ENCODE measurements at places on chromosomes 11 and 22.
A peak's percentile ranks its signal among the peaks of the same experiment; 100 is the strongest.

- DNase-seq: peak; percentile 35
Observed at GRCh38 chr11:96341211-96342013, 1.6 kb downstream of the MAML2 start.

DNA sequence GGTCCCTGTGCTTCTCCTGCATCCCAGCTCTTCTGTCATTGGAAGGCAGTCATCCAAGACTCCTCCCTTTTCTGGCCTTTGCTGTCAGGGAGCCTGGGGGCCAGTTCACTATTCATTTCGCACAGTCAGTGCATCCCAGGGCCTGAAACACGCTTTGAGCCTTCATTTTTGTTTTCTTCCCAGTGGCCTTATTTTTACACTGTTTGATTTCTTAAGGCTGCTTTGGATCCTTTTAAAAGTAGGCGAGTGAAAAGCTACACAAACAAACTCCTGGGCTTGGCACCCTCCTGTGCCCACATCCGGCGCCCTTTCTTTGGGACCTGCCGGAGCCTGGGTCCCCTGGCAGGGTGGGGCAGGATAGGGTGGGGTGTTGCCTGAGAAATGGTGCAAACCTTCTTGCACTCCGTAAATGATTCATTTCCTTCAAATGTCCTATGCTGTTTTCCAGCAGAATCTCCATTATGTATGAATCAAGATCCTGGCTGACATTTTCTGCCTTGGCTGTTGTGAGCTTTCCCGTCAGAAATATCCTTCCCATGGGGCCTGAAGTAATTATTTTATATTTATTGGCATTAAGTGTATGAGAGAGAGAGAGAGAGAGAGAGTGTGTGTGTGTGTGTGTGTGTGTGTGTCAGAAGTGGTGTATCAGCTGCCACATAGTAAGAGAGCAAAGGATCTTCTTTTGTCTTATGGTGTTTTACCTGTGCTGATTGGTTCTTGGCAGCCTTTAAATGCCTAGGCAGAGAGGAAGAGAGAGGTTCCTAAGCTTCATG is 45.6 kb downstream of the BCR start:
- DNase-seq: no peak

GRCh38 chr11:8384199-8384821 is 120.6 kb upstream of the LMO1 start:
- no peak for DNase-seq

DNA sequence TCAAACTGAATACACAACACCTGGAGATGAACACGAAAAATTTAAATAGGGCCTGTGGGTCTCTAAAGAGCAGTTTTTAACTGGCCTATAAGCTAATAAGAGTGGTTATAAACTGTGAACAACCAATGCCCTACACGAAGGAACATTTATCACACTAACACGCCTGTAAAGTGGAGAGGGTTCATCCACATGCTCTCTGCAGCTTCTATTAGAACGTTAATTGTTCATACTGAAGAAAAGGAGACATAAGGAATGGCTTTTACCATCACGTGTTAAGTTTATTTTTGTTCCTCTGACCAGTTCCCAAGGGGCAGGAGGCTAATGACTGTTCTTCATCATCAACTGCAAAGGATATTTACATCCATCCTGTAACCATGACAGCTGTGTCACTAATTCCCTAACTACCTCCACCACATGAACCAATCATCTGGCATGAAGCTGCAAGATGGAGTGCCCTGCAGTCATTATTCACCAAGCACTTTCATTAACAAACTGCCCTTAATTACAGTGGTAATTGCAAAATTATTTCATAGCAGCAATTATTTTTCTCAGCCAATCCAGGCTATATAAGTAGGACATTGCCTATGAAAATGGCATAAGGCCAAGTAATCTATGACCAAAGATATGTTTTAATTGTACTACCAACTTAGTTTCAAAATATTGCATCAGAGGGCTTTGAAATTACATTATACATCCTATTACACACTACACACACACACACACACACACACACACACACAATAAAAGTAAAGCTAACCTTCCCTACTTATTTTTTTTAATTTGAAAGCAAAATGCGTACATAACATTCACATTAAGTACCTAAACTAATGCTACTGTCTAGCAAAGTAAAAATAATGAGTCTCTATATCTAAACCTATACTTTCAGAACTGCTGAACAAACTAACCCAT is 186.7 kb downstream of the CADM1 start:
- peak; percentile 73 for DNase-seq

DNA sequence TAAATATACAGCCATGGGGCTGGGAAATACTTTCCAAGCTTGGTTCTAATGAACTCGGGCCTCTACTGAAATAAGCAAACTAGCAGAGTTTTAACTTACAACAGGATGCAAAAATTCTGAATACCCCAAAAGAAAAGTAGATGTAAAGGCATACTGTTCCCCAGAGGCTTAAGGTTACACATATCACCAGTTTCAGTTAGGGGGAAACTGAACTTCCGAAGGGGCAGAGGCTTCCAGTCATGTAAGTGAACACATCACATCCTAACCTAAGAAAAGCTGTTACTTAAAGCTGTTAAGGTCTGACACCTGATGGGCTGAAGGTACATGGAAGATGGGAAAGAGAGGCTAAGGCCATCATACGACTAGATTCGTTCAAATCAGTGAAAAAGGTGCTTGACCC is 2.3 kb downstream of the GAB2 start:
- no peak for DNase-seq

- DNase-seq: no peak
Observed at GRCh38 chr11:32435942-32436750, 807 bp upstream of the WT1 start.

- DNase-seq: no peak
Observed at GRCh38 chr22:48483764-48484528, 1343.7 kb downstream of the BRD1 start.

- DNase-seq: no peak
Observed at GRCh38 chr22:37630839-37631435, 8.5 kb upstream of the SH3BP1 start.

GRCh38 chr11:44397586-44398178 is 87.7 kb upstream of the ALX4 start:
- no peak for DNase-seq

DNA sequence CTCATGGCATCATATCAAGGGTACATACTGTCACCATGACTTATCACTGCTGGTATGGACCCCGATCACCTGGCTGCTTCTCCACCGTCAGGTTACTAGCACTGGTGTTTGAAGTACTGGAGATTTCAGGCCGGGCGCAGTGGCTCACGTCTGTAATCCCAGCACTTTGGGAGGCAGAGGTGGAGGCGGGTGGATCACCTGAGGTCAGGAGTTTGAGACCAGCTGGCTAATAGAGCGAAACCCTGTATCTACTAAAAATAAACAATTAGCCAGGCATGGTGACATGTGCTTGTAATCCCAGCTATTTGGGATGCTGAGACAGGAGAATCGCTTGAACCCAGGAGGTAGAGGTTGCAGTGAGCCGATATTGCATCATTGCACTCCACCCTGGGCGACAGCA is 82.4 kb upstream of the ANO1 start:
- DNase-seq: no peak

- DNase-seq: no peak
Observed at GRCh38 chr22:24848559-24849168, 42.7 kb downstream of the SGSM1 start.

DNA sequence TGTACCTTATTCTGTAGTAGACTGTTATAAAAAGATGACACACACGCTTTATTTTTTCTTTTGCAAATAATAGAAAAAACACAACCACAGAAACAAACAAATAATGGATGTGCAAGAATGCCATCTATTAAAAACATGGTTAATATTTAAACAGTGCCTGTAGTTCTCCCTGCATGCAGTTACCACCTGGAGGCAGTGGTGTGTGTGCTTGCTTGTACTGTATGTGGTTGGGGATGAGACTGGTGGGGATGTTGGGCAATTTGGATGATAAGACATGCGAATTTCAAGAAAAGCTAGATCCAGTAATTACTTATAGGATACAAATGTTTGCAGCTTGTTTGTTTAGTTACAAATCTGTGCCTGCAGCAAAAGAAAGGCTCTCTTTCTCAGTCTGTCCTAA is 3.6 kb downstream of the C11orf87 start:
- DNase-seq: peak; percentile 36

DNA sequence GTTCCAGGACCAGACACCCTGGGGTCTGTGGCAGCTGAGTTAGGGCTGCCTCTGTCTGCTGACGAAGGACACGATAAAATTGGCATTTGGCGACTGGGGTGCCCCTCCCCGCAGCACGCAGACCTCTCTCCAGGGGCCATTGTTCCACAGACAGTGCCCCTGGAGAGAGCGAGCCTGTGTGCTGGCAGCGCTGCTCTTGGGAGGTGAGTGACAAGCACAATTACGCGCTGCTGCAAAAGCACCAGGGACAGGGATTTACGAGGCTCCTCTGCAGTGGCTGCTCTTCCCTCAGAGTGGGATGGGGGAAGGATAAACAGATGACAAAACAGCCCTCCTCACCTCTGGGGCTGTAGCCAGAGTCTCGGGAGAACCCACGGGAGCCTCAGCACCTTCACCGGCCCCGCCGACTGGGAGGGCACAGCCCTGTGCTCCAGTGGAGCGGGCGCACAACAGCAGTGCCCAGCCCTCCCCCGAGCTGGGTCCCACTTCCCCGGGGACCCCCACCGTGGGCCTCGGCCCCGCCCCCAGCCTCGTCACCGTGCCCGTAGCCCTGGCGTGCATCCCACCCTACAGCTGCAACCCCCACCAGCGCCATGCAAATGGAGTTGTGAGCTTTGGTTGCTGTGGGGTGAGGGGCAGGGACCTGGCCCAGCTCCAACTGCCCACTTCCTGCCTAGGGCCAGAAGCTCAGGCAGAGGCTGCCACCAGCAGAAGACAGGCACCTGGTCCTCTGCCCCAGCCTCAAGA is 19.6 kb downstream of the CHID1 start:
- no peak for DNase-seq

Data from NCI-H146 (cell line).